ENCODE measurements at places on chromosomes 2 and 18.

DNA sequence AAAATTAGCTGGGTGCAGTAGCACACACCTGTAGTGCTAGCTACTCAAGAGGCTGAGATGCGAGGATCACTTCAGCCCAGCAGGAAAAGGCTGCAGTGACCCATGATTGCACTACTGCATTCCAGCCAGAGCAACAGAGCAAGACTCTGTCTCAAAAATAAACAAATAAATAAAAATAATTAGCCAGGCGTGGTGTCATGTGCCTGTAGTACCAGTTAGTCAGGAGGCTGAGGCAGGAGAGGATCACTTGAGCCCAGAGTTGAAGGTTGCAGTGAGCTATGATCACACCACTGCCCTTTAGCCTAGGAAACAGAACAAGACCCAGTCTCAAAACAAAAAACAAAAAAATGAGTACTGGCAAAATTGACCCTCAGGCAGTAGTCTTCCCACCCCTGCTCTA lies 61.9 kb upstream of the PPP1CB start:
- no peak for DNase-seq

DNA sequence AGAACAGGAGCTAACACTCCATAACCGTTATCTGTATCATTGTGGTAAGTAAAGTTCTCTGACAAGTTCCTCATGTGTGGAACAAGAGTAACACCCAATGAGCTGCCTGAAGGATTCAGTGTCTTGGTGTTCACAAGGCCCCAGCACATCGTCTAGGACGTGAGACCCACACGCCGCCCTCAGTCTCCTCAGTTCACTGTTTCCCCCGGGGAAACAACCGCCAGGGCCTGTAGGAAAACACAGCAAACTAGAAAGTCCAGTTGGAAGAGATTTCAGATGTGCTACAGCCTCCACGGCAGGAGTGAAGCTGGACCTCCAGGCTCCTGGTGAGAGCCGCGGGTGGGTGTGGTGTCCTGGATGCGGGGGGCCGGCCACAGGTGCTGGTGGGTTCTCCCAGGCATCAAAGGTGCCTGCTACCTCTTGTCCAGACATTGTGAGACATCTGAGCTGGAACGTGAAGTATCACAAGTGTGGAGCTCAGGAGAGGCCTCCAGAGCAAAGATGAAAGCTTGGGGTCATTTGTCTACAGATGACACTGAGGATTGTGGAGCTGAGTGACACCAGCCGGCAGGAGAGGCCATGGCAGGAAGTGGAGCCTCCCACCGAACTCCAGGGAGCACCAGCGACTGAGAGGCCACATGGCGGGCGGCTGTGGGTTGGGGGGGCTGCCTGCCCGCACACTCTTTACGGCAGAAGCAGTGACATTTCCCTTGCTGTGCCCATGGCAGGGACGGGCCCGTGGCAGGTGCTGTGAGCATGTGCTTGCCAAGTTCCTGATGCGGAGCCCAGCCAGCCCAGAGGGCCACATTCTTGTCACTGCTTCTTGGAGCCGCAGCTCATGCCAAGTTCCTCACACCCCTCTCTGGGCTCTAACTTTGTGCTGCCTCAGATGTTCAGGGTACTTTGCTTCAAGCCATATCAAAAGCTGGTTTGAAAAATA lies 131.2 kb downstream of the TMEM18 start:
- DNase-seq: no peak

DNA sequence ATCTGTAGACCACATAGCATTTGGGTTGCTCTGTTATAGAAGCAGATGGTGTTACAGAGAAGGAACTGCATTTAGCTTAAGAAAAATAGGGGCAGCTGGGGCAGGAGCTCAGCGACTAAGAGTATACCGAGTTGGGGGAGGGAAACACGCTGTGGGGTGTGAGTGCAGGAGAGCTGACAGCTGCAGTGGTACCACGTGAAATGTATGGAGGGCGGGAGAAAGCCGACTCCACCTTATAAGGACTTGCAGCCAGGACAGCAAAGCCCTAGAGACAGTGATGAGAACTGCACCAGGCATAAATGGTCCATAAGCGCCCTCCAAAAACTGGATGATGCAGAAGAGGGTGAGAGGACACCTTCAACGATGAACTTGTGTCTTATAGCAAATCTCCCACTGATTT lies 237.6 kb downstream of the PRKCE start:
- no peak for DNase-seq

GRCh38 chr2:75342504-75343175 lies 143.3 kb upstream of the TACR1 start:
- DNase-seq: no peak

DNA sequence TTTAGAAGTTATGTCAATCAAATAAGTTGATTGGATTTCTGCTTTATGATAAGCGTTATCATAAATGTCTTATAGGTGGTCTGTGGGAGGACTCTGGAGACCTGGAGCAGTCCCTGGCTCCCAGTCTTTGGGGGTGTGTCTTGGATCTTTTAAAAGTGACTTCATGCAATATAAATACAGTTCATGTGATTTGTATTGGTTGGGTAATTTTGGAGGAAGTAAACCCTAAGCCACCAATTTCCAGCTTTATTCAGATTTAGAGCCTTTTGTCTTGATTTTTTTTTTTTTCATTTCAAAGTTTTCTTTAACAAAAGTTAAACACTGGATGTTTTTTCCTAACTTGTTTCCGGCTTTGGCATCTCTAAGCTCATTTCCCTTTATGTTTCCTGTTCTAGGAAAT lies 68.8 kb downstream of the MAP4K4 start:
- no peak for DNase-seq

- no peak for DNase-seq
Observed at GRCh38 chr2:222835143-222835822, 25.6 kb upstream of the ACSL3 start.

GRCh38 chr2:86107031-86107430 lies 996 bp downstream of the PTCD3 start:
- DNase-seq: no peak

- no peak for DNase-seq
Observed at GRCh38 chr2:40043191-40043590, 264.1 kb upstream of the THUMPD2 start.

GRCh38 chr2:2581331-2582159 lies 250.5 kb upstream of the MYT1L start:
- no peak for DNase-seq

- no peak for DNase-seq
Observed at GRCh38 chr2:127100251-127101047, 6.5 kb downstream of the BIN1 start.

GRCh38 chr2:206736935-206737334 lies 18.7 kb upstream of the DYTN start:
- DNase-seq: no peak

DNA sequence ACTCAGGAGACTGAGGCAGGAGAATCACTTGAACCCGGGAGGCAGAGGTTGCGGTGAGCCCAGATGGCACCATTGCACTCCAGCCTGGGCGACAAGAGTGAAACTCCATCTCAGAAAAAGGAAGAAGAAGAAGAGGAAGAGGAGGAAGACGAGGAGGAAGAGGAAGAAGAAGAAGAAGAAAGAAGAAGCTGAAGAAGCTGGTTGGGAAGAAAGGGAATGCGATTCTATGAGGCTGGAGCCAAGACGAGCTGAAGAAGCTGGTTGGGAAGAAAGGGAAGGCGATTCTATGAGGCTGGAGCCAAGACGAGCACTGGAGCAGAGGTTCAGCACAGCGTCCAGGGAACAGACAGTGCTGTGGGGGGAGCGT lies 30.3 kb upstream of the TAF1B start:
- DNase-seq: no peak

- no peak for DNase-seq
Observed at GRCh38 chr2:15377202-15377601, 183.9 kb downstream of the NBAS start.

DNA sequence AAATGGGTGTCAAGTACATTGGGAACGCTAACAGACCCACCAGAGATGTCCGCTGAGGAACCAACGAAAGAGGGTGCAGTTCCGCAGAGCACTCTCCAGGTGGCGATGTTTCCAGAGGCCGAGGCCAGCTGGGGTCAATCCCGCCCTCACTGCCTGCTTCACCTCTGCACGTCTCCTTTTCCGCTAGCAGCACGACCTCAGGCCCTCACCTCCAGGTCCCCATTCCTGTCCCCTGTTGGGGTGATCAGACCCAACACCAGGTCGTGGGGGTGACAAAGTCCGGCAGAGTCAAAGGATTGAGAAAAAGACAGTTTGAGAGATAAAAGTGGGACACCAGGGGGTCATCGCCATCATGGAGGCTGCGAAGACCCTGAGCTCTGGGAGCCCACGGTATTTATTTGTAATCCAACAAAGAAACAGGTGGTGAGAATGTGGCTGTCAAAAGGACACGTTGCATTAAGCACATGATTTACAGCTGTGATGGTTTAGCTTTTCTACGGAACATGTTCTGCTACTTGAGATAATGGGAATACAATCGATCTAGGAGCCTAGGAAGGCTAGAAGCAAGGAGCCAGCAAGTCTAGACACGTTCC lies 27.3 kb downstream of the ZAP70 start:
- DNase-seq: no peak

DNA sequence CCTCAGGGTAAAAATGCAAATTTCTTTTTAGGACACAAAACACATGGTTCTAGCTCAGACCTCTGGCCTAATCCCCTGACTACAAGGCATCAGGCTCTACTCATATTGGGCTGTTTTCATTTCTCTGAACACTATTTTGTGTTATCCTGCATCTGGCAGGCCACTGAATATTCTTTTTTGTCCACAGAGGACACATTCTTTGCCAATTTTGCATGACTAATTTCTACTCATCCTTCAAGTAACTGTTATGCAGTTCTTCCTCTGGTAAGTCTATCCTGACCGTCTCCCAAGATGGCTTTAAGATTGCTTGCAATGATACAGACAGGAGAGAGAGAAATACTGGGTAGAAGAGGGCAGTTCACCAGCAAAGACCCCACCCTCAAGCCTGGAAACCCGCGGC lies 107.6 kb upstream of the RGPD4 start:
- no peak for DNase-seq

DNA sequence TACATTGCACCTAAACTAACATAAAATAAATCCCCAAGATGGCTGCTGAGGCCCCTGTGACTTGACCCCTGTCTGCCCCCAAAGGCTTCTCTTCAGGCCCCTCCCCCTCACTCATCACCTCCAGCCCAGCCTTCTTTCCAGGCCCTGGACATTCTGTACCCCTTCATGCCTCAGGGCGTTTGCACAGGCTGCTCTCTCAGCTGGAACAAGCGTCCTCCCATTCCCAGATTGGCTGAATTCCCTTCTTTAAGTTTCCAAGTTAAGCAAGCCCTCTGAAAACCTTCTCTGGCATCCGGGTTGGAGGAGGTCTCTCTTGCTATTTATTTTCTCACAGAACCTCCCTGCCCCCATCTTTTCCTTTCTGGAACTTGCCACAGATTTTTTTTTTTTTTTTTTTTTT lies 165.2 kb upstream of the BCL2L11 start:
- no peak for DNase-seq

- no peak for DNase-seq
Observed at GRCh38 chr2:48175254-48175653, 269.0 kb upstream of the FBXO11 start.

DNA sequence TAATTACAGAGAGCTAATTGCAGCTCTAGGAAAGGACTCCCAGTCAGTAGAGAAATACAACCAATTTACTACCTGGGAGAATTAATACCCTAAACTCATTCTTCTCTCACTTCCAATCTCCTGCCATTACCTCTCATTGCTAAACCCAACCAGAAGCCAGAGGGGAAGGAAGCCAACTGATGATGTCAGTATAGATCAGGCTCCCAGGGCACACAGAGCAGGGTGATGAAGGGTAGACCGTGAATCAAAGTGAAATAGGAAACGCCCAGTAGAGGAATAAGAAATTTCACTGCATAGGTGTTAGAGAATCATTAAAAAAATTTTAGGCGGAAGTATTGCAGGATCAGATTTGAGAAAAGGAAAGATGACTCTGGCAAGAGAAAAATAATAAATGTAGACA lies 456.8 kb upstream of the NXPH2 start:
- DNase-seq: no peak

DNA sequence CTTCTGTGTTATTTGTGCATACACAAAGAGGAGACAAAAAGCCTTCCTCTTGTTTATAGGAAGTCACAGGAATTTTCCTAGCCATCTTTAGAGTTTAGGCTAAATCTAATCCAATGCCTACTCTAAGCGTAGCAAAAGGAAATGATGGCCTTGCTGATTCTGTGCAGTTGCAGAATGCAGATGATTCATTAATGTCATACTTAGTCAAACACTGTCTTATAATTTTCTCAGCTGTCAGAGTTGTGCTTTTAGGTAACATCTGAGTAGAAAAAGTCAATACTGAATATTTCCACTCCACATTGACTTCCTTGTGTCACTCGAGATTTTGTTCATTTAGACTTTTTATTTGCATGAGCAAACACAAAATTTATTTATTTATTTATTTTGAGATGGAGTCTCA lies 157.9 kb upstream of the FOSL2 start:
- no peak for DNase-seq

- no peak for DNase-seq
Observed at GRCh38 chr2:167761465-167762136, 485.8 kb downstream of the STK39 start.

- no peak for DNase-seq
Observed at GRCh38 chr2:190965580-190966222, 48.3 kb downstream of the STAT1 start.

DNA sequence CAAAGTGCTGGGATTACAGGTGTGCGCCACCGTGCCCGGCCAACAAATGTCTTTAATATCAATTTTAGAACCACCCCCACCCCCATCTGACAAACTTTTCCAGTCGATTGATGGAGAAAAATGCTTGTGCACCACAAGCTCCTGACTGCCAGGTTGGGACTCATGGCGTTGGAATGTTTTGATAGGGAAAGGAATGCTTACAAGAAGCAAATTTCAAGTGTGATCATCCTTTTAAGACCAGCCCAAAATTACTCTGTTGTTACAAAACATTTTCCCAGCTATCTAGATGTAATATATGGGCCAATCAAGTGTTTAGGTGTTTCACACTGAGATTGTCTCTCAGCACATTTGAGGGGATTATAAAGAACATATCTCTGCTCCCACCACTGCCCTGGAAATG lies 45.2 kb downstream of the UBXN4 start:
- DNase-seq: no peak

- DNase-seq: no peak
Observed at GRCh38 chr2:165655661-165656060, 138.4 kb downstream of the GALNT3 start.

GRCh38 chr2:171522788-171523087 lies 464 bp downstream of the CYBRD1 start:
- no peak for DNase-seq

DNA sequence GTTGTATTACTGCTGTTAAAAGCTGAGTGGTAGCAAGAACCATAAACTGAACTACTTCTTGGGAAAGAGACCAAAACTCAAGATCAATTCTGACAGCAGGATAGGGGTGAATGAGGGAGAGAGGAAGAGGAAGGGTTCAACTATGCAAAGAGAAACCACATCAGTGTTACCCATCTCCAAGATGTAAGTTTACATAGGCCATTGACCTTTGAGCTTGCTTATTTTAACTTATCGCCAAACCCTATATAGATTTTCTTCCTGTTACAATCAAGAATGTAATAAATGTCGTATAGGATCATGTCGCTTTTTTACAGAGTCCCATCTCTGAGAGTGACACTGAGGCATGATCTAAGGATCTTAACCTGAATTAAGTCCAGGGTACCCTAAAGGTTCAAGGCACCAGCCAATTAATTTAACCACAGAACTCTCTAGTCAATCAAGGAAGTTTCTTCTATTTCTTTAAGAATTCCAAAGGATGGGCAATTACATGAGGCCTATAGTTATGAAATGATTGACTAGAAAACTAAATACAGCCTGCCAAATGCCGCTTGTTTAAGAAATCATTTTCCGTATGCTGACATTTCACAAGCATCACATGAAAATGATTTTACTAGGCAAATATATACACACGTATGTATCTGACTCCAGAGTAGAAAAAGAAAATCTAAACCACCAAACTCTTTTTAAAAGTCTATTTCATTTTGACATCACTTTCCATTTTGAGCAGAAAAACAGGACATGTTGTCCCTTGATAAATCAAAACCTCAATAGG lies 11.8 kb downstream of the RND3 start:
- no peak for DNase-seq
